ENCODE measurements at places on chromosomes 5 and 9.

GRCh38 chr5:14399054-14399692 lies 182.4 kb upstream of the OTULINL start:
- DNase-seq, result peak; percentile 66

- no peak for DNase-seq
Measured at GRCh38 chr9:17083258-17083657, 51.6 kb upstream of the CNTLN start.

- no peak for DNase-seq
Measured at GRCh38 chr5:73946278-73946677, 320.3 kb downstream of the ARHGEF28 start.

- DNase-seq, result no peak
Measured at GRCh38 chr9:101652601-101653175, 57.9 kb upstream of the PPP3R2 start.

GRCh38 chr9:93958819-93959682 lies 3.9 kb upstream of the BARX1 start:
- DNase-seq, result peak; percentile 65

GRCh38 chr9:109602987-109603386 lies 104.9 kb upstream of the PTPN3 start:
- DNase-seq, result no peak

DNA sequence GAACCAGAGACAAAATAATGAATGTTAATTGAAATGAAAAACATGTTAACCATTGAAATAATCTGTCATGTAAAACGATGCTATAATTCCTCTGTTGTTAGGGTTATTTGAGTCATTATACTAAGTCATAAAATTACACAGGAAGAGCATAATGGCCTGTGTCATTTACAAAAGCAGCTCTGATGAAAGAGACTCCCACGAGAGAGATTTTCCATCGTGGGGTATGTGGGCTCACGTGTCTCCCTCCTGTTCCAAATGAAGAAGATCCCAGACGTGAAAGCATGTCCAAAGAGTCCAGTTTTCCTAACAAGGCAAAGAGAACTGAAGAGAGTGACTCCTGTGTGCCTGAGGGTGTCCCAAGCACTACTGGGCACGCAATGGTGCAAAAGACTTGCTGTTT lies 379.8 kb downstream of the SPOCK1 start:
- no peak for DNase-seq

GRCh38 chr5:54460181-54460919 lies 4.9 kb downstream of the HSPB3 start:
- DNase-seq, result no peak

DNA sequence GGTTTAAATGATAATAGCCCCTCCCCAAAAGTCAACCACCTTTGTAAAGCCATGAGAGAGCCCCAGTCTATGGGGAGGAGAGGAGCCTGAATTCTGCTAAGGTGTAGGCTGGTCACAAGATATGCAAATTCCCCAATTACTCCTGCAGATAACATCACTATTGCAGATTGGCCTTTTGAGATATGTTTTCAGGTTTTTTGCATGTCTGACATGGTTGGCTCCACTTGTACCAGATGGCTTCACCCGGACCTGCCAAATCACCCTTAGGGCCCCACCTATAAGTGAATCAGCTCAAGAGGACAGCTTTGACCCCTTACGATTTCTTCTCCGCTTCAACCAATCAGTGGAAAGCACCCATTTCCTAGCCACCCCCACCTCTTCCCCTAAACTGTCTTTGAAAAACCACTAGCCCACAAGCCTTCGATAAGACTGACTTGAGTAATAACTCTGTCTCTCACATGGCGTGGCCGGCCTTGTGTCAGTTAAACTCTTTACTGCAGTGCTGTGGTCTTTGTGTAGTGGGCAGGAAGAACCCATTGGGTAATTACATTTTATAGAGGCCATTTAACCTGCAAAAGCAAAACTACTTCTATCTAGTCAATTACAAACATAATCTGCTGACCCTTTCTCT lies 69.7 kb downstream of the PRLR start:
- DNase-seq, result no peak

DNA sequence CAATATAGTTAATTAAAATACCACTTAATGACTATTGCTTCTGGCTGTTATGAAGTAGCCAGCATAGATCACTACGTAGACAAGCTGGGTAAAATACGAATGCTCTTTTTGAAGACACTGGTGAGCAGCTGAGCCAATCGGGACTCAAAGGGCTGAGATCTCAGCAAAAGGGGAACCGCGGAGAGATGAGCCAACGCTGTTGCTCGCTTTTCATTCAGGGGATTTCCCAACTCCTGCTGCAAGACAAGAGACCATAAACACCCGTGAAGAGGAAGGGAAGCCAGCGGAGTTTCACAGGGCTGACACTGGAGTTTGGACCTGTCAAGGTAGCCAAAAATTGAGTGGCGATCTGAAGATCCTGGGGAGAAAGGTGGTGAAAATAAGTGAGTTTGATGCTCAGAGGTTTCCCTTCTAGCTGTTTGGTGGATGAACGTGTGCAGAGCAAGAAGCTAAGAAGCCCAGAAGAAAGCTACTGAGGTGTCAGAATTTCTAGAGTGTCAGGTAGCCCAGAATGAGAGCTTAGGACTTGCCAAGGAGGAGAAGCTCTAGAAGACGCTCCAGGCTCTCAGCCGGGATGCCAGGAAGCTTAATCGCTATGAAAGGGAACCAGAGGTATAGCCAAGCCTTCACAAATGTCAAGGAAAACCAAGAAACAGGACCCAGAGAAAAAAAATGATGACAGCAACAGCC lies 79.6 kb upstream of the RNU6ATAC start:
- DNase-seq, result peak; percentile 67

- no peak for DNase-seq
Measured at GRCh38 chr5:135486131-135487036, 34.2 kb upstream of the TIFAB start.

All from KBM-7 (cell line).